ENCODE measurements at places on chromosomes 2 and 18.

- DNase-seq, result no peak
Measured at GRCh38 chr2:157236404-157236803, 21.1 kb upstream of the GALNT5 start.

DNA sequence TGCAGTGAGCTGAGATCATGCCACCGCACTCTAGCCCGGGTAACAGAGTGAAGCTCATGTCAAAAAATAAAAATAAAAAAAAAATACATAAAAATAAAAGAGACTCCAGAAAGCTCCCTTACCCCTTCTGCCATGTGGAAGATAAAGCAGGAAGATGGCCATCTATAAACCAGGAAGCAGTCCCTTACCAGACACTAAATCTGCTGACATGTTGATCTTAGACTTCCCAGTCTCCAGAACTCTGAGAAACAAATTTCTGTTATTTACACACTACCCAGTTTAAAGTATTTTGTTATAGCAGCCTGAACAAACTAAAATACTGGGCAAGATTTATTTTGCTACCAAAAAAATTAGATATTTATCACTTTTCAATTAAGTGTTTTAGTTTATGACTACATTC lies 136.2 kb upstream of the SMAD7 start:
- DNase-seq, result no peak

DNA sequence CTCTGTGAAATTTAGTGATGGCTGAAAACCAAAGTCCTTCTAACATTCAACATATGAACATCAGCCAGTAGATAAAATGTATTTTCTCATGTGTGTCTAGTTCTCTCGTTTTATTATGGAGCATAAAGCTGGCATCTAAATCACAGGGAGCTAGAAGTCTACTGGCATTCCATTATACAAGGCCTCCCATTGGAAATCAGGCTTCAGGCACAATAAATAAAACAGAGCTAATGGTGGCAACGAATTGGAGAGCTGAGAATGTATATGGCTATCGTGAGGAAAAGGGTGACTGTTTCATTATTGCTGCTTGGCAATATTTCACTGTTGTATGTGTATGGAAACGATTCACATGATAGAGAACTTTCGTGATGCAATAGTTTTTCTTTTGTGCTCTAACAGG lies 62.4 kb downstream of the SLC5A7 start:
- DNase-seq, result no peak

GRCh38 chr2:85011098-85011497 lies 40.1 kb downstream of the KCMF1 start:
- no peak for DNase-seq

DNA sequence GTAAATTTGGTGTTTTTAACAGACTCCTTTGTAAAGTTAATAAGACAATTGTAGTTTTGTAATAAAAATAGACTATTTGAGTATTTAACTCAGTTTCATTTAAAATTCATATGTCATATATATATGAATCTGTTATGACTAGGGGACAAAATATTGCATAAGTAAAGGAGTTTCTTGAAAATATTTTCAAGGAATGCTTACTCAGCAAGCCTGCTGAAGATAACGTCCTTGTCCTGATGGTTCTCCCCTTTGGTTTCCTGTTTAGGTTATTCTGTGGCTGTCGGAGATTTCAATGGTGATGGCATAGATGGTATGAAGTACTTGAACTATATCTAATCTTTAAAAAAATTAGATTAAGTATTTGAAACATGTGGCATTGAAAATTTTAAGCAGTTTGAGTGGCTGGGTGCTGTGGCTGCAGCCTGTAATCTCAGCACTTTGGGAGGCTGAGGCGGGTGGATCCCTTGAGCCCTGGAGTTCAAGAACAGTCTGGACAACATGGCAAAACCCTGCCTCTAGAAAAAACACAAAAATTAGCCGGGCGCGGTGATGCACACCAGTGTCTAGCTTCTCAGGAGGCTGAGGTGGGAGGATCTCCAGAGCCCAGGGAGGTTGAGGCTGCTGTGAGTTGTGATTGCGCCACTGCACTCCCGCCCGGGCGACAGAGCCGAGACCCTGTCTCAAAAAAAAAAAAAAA lies 47.1 kb downstream of the ITGAV start:
- no peak for DNase-seq

DNA sequence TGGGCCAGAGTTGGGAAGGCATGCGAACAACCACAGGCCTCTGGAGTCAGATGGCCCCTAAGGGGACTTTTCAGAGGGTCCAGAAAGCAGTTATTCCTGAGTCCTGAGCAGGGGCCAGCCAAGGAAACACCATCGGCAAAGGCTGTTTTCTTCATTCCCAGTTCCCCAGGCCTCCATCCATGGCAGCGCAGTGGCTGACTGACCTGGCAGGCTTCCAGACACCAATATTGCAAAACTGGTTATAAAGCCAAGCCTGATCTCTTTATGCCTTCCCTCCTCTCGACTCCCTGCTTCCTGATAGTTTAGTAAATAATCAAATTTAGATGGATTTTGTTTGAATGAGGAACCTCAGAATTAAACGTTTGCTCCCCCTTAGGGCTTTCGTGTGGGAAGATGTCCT lies 133.4 kb upstream of the ITGA6 start:
- DNase-seq, result no peak

DNA sequence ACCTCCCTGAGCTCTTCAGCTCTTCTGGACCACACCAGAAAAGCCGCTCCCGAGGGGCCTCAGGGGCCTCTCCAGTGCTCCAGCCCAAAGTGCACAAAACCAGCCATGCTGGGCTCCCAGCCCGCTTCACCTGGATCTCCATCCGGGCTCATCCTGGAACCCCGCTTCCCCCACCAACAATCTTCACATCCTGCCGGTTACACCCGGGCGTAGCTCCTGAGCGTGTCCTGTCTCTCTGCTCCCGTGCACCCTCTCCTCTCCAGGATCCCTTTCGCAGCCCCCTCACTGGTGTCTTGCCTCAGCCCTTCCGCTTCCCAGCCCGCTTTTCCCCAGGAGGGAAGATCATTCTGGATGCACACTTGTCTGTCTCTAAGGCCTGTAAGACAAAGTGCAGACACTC lies 123.7 kb upstream of the GLI2 start:
- DNase-seq, result no peak

- no peak for DNase-seq
Measured at GRCh38 chr18:27009293-27009692, 143.8 kb upstream of the AQP4 start.

DNA sequence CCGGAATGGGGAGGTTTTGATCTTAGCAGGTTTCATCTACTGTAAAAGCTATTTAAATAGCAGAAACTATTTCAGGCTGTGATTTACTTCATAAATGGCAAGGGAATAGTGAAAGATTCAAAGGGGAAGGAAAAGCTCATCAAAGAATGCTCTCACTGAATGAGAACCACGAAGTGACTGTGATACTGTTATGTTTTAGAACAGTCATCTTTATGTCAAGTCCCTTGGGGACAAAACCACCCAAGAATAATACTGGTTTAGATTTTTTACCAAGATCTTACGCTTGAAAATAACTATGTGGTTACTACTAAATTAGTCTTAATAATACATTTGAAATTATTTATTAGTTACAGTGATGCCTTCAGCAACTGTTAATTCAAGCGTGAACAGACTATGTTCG lies 28.1 kb downstream of the FARSB start:
- DNase-seq, result no peak

DNA sequence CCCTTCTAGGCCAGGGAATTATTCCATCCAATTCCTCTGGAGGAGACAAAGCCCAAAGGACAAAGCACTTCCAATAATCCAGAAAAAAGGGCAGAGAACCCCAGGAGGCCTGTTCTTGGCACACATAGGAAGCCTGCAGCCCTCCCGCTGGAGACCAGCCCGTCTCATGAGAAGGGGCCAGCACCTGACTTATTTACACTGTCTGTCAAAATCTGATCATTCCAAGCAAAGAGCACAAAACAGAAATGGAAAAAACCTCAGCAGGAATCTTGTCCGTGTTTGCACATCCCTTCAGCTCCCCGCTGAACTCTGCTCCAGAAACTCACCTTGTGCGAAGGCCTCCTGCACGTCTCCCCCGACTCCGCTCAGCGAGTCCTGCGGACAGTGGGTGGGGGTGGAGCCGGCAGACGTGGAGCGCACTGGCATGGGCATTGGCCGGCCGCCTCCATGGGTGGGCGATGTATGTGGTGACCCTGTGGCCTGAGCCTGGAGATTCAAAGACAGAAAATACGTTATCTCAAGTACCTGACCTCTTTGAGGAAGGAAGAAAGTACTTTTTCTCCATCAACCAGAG lies 46.2 kb upstream of the DNMT3A start:
- DNase-seq, result no peak

- no peak for DNase-seq
Measured at GRCh38 chr2:113098041-113098440, 29.4 kb upstream of the IL1RN start.

- no peak for DNase-seq
Measured at GRCh38 chr18:78579449-78579848, 400.2 kb upstream of the SALL3 start.

DNA sequence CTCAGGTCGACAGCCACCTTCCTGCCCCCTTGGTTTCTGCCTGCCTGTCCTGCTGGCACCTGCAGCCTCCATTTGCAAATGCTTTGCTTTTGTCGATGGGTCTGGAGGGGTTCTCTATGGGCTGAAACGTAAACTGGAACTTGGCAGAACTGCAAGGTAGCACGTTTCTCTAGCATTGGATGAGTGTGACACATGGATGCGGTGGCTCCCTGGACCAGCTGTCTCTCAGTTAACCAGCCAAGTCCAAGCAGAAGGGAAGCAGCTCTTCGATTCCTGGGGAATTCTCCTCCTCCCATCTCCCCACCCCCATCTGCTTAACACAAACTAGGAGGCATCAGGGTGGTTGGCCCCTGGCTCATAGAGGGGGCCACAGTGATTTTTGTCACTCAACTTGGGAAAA lies 57.3 kb downstream of the ITGB1BP1 start:
- DNase-seq, result no peak

DNA sequence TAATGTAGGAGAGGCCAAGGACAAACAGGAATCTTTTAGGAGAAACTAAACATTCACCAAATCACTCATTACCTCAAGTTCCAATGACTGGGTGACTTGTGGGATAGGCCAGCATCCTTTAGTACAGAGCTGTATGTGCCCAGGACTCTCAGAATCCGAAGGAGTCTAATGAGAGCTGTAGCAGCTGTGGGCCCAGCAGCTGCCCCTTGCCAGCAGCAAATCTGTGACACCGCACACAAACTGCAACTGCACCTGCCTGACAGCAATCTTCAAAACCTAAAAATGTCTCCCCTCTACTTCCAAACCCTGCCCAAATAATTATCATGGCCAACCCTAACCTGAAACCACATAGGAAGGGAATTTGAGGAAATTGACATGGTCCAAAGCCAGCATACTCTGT lies 44.5 kb upstream of the ACVR2A start:
- DNase-seq, result no peak

DNA sequence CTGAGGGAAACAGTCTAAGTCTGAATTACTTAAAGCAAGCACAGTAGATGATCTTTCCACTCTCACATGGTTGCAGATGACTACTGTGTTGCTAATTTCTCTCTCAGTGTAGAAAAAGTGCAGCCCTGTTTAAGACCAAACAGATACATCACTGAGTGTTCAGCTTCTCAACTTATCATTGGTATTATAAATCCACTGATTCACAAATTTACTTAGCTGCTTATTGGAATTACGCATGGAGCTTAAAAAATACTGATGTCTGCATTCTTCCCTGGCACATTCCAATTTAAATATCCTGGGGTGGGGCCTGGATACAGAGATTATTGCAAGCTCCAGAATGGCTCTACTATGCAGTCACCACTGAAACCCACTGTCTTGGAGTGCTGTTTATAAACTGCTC lies 411.2 kb downstream of the RND3 start:
- no peak for DNase-seq

DNA sequence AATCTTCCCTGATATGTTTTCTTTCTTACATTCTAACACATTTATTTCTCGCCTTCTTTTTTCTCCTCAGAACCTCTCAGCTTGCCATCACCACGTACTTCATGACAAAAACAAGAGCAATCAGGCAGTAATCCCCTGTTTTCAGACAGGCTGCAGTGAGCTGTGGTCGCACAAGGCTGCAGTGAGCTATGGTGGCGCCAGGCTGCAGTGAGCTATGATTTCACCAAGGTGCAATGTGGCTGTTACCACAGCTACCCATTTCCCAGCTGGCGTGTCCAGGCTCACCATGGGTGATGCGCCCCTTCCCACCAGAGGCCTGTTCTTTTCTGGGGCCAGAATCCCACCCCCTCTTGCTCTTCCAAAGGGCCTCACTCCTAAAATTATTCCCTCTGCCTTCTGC lies 25.8 kb downstream of the TCF23 start:
- DNase-seq, result no peak

DNA sequence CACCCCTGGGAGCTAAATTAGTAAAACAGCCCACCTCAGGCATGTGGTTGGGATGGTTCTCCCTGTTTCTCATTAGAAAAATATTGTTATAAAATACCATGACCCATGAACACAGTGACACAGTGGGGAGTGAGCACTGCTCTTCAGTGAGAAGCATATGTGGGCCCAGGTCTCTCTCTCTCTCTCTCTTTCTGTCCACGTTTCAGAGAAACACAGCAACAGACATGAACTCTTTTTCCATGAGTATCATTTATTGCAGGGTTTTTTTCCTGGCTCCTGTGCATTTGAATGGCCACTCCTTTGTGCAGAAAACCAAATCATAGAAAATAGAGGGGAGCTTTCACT lies 41.2 kb downstream of the CYRIA start:
- DNase-seq, result no peak

DNA sequence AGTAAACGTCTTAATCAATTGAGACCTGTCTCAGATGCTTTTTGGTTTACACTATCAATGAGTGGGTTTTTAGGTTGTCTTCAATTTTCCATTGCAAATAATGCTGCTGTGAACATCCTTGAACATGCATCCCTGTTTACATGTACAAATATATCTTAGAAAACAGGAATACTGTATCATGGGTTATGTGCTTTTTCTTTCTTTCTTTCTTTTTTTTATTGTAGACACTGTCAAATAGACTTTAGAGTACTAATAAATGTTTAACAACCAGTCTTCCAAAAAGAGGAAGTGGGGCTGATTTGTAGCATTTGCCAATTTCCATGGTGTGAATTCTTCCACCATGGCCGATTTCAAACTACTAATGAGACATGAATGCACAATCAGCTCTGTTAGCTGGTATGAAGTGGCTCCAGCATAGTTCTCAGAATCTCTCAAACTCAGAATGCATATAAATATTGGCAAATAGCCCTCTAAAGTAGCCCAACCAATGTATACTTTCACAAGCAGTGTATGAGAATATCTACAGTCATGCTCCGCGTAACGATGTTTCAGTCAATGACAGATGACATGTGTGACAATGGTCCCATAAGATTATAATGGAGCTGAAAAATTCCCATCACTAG lies 50.3 kb upstream of the B3GNT2 start:
- DNase-seq, result no peak

GRCh38 chr2:158144914-158145625 lies 43.4 kb downstream of the UPP2 start:
- DNase-seq, result no peak

GRCh38 chr18:58227361-58227930 lies 183.4 kb downstream of the NEDD4L start:
- DNase-seq, result no peak

- DNase-seq, result no peak
Measured at GRCh38 chr2:233334915-233335314, 19.4 kb upstream of the DGKD start.

DNA sequence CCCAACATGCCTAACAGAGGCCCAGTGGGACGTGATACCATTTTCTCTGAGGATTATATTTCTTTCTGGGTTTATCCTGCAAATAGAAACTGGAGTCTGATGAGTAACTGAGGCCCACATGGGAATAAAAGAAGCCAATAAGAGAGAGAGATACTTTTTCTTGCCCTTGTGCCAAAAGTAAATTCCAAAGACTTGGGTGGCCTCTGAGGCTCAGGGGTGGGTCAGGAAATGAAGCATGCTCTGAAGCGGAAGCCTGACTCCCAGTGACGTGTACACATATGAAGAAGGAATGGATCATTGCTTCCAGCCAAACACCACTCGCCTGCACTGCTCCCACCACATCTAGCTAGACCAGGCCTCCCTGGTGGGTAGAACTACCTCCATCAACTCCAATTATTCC lies 273.6 kb upstream of the NCKAP5 start:
- no peak for DNase-seq
